ENCODE measurements at places on chromosomes 2 and 18. TPM values are rescaled to one million over a fixed set of nuclear protein-coding genes. Genes with fewer than 3 reads are reported as not detected.
A peak's percentile ranks its signal among the peaks of the same experiment; 100 is the strongest.

- DNase-seq: no peak
- H3K4me3 ChIP-seq: no peak overlapping the region
- peaks cover 6% of the 10 kb centered on the region for H3K4me1 ChIP-seq
- no peaks in the 10 kb centered on the region for H3K36me3 ChIP-seq
Measured at GRCh38 chr18:44715842-44716241, 35.2 kb downstream of the SETBP1 start.

- no peaks in the 10 kb centered on the region for H3K36me3 ChIP-seq
- no peak for DNase-seq
- no peak overlapping the region for H3K4me3 ChIP-seq
- H3K27me3 ChIP-seq: no peaks in the 10 kb centered on the region
- no peak overlapping the region for H3K27ac ChIP-seq
Measured at GRCh38 chr2:164015328-164016123, 279.7 kb upstream of the FIGN start.

- H3K4me3 ChIP-seq: no peak overlapping the region
- no peaks in the 10 kb centered on the region for H3K36me3 ChIP-seq
- H3K27ac ChIP-seq: no peak overlapping the region
- no peaks in the 10 kb centered on the region for H3K27me3 ChIP-seq
- no peaks in the 10 kb centered on the region for H3K4me1 ChIP-seq
Measured at GRCh38 chr2:11630855-11631254, 39.1 kb downstream of the NTSR2 start.

DNA sequence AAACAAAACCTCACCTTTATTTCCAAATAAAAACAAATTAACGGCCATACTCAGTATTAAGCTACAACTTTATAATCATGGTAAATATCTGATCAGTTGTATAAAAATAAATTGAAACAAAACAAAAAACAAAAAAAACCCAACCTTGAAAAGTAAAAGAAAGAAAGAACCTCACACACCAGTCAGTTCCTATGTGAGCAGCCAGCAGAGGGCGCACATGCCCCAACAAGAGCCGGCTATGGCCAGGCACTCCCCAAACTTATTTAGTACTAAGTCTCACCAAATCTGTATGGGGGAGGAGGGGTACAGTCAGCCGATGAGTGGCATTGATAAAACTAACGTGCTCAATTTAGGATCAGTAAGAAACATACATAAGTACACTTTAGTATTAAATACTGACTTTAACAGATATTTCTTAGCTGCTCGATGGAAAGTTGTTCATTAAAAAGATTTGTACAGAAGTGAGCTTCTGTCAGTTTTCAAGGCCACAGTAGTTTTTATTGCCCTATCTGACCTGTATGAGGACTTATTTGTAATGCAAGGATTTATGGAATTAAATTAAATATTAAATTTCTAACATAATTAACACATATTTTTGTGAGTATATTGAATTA is 172.6 kb downstream of the TCF4 start:
- H3K4me1 ChIP-seq: peaks cover 17% of the 10 kb centered on the region
- peak; percentile 39 for DNase-seq
- H3K27me3 ChIP-seq: no peaks in the 10 kb centered on the region
- no peak overlapping the region for H3K4me3 ChIP-seq

DNA sequence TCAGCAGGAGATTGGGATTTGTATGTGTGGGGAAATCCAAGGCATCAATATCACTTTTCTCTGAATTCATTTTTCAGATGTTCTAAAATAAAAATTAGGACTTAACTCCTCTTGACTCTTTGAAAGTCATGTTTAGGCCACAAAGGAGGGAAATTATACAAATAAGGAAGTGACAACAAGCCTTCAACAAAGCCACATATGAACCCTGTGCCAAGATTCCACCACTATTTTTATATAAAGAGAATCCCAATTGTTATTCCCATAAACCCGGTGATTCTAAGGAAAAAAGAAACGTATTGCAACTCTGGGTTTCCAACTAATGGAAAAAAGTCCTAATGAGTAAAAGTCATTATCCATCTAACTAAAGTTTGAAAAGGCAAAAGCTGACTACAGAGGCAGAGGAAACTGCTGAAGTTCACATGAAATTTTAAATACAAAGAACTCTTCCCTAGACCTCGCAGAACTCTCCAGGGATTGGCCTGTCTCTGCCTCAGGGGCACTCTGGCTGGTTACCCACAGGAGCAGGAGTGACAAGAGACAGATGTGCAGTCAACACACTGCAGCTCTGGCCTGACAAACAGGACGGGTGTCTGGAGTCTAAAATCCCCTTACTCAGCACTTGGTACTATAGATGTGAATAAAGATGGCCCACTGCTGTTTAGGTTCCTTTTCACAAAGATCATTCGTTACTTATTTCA is 11.5 kb downstream of the NPC1 start:
- peak overlapping the region; percentile 76 for H3K27ac ChIP-seq
- H3K4me3 ChIP-seq: no peak overlapping the region
- peaks cover 29% of the 10 kb centered on the region for H3K4me1 ChIP-seq
- peaks cover 34% of the 10 kb centered on the region for H3K36me3 ChIP-seq

DNA sequence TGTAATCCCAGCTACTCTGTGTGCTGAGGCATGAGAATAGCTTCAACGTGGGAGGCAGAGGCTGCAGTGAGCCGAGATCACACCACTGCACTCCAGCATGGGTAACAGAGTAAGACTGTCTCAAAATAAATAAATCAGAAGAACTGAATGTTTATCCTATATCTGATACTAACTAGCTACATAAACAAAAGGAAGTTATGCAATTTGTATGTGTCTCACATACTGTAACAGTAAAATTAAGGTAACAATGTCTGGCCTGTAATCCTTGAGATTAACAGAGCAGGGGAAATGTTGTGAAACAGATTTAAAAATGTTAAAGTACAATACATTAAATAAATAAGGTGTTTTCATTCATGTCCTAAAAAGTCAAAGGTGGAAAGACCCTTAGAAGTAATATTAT is 150.8 kb downstream of the MEMO1 start:
- no peak overlapping the region for H3K4me3 ChIP-seq
- no peaks in the 10 kb centered on the region for H3K4me1 ChIP-seq
- DNase-seq: no peak
- H3K27me3 ChIP-seq: no peaks in the 10 kb centered on the region
- H3K36me3 ChIP-seq: peaks cover 7% of the 10 kb centered on the region
- no peak overlapping the region for H3K27ac ChIP-seq

DNA sequence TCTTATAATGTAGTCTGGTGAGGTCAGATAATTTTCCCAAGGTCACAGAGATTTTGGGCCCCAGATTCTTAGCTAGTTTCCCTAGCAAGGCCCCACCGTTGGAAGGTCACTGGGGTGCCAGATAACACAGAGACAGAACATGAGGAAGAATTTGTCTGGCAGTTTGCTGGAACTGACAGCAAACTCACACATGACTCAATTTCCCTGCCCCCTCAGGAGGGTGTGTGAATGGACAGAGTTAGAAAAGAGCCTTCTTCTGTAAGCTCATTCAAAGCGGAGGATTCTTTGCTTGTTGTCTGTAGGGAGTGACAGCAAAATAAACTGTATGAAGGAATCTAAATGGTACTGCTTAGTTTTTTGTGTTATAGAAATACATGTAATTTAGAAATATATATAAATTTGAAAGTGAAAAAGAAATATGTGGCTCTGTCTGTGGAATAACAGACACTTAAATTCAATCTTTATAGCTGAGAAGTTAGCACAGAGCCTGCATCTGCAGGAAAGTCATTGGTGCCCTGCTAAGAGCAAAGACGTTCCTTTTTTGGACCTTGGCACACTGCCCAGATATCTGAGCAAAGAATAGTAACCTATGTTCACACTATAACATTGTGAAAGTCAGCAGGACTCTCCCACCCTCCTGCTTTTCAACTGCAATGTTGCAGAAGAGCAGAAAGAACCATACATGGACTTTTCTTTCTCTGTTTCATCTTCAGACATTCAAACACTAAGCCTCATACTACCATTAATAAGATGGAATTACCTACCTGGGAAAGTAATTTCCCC is 2.1 kb downstream of the MDH1 start:
- peaks cover 20% of the 10 kb centered on the region for H3K4me1 ChIP-seq
- no peak overlapping the region for H3K4me3 ChIP-seq
- H3K27ac ChIP-seq: peak overlapping the region; percentile 17
- H3K27me3 ChIP-seq: no peaks in the 10 kb centered on the region
- peaks cover 26% of the 10 kb centered on the region for H3K36me3 ChIP-seq

DNA sequence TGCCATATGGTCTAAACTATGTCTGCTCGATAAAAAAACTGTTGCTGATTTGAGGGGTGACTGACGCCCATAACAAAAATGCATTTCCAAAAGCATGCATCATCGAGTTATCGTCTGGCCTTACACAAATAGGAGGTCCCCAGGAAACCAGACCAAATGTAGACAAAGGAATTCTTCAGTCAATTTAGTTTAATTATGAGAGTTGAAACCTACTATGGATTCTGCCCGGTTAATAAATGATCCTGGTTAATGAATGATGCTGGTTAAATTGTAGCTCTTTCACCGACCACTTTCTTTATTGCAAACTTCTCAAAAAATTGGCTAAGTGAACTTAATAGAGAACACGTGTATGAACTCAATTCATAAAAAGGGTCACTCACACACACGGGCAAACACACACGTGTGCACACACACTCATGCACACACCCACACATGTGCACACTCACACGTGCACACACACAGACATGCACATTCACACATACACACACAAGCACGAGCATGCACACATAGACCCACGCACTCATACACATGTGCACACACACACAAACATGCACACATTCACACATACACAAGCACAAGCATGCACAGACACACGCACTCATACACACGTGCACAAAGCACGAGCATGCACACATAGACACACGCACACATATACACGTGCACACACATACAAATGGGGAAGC is 59.0 kb upstream of the SALL3 start:
- no peaks in the 10 kb centered on the region for H3K4me1 ChIP-seq
- H3K36me3 ChIP-seq: no peaks in the 10 kb centered on the region
- no peak overlapping the region for H3K27ac ChIP-seq
- DNase-seq: peak; percentile 62
- no peaks in the 10 kb centered on the region for H3K27me3 ChIP-seq
- no peak overlapping the region for H3K4me3 ChIP-seq

GRCh38 chr2:67032076-67032475 is 365.1 kb upstream of the ETAA1 start:
- no peak overlapping the region for H3K4me3 ChIP-seq
- DNase-seq: no peak
- no peaks in the 10 kb centered on the region for H3K27me3 ChIP-seq
- no peak overlapping the region for H3K27ac ChIP-seq

DNA sequence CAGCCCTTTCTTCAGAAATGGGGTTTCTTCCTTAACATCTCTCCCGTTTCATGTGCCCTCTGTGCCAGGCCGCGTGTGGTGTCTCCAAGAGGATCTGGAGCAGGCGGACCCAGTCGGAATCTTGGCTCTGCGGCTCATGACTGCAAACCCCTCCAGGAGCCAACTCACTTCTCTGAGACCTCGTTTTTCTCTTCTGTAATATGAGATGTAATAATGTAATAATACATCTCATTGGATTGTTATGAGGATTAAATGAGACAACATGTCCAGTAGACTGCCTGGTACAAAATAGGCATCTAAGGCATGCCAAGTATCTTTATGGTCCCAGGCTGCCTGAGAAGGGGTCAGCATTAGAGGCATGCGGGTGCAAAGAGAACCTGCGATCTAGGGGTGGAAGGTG is 221.3 kb upstream of the REV1 start:
- no peak overlapping the region for H3K27ac ChIP-seq
- H3K36me3 ChIP-seq: no peaks in the 10 kb centered on the region
- peaks cover 9% of the 10 kb centered on the region for H3K27me3 ChIP-seq
- H3K4me1 ChIP-seq: peaks cover 7% of the 10 kb centered on the region
- H3K4me3 ChIP-seq: no peak overlapping the region

- no peak overlapping the region for H3K27ac ChIP-seq
- DNase-seq: no peak
- H3K4me3 ChIP-seq: no peak overlapping the region
- H3K27me3 ChIP-seq: no peaks in the 10 kb centered on the region
Measured at GRCh38 chr2:181022652-181023051, 42.2 kb downstream of the UBE2E3 start.

GRCh38 chr2:177698281-177698680 is 305.7 kb downstream of the AGPS start:
- H3K27me3 ChIP-seq: no peaks in the 10 kb centered on the region
- H3K4me1 ChIP-seq: no peaks in the 10 kb centered on the region
- no peaks in the 10 kb centered on the region for H3K36me3 ChIP-seq
- H3K4me3 ChIP-seq: no peak overlapping the region
- no peak overlapping the region for H3K27ac ChIP-seq

- H3K27ac ChIP-seq: peak overlapping the region; percentile 72
- no peaks in the 10 kb centered on the region for H3K27me3 ChIP-seq
- no peak overlapping the region for H3K4me3 ChIP-seq
- DNase-seq: no peak
Measured at GRCh38 chr2:79716266-79716665, 203.4 kb downstream of the CTNNA2 start.

DNA sequence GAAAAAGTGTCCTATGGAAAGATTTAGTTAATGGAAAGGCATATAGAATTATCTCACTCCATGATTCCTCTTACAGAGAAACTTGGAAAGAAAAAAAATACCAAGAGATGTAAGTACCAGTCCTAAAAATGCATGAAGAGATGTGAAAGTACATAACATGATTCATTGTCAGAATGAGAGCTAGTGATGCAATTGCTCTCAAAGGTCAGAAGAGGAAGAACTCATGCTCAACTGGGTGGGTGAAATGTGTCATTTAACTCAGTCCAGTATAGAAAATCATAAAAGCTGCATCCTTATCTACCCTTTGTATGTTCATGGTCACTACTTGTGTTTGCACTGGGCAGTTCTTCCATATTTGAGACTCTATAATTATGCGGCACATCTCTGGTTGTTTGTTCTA is 300.0 kb upstream of the PIK3C3 start:
- DNase-seq: no peak
- no peak overlapping the region for H3K27ac ChIP-seq
- no peaks in the 10 kb centered on the region for H3K4me1 ChIP-seq

DNA sequence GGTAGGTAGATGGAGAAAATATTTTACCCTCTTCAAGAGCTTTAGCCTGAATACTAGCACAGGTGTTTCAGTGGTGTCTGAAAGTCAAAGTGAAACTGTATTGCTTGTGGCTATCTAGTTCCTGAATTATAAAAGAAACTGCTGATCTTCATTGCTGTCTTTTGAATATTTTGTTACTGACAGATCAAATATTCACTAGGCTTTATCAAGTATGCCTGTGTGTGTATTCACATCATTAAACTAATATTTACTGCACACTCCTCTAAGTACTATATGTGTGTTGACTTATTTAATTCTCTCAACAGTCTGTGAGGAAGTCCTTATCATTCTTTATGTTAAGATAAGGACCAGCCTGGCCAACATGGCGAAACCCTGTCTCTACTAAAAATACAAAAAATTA is 139.6 kb downstream of the SOCS6 start:
- H3K4me1 ChIP-seq: peaks cover 17% of the 10 kb centered on the region
- H3K36me3 ChIP-seq: no peaks in the 10 kb centered on the region
- no peaks in the 10 kb centered on the region for H3K27me3 ChIP-seq
- no peak for DNase-seq
- no peak overlapping the region for H3K27ac ChIP-seq
- H3K4me3 ChIP-seq: no peak overlapping the region

- no peak overlapping the region for H3K27ac ChIP-seq
- H3K27me3 ChIP-seq: no peaks in the 10 kb centered on the region
- H3K4me3 ChIP-seq: no peak overlapping the region
- no peak for DNase-seq
- H3K36me3 ChIP-seq: peaks cover 12% of the 10 kb centered on the region
Measured at GRCh38 chr18:62289047-62289446, 36.1 kb upstream of the TNFRSF11A start.

Gene IL1RN
- not detected for total RNA-seq

Gene SAG
- not detected for total RNA-seq

Gene BOK
- 41.3 TPM for total RNA-seq

Gene ACMSD
- not detected for total RNA-seq

Gene CYRIA
- total RNA-seq: 1.8 TPM

Gene EVA1A
- 70.9 TPM for total RNA-seq
